ENCODE measurements at places on chromosomes 2 and 18.

DNA sequence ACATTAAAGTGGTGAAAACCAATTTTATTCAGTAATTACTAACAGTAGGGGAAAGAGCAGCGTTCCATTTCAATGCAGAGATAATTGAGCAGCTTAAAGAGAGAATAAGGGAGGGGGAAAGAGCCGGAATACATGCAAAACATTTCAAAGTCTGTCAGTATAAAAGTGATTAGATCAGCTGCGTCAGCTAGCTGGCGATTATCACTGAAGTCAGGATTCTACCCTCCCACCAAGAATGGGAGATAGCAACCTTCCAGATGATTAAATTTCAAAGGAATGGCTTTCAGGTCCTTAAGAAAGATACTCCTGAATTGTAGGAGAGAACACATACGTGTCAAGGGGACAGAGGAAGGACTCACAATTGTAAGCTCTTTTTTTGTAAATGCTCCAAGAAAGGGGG lies 2.7 kb upstream of the ZC3H6 start:
- DNase-seq, result no peak

GRCh38 chr2:207603486-207603885 lies 21.7 kb downstream of the METTL21A start:
- DNase-seq, result no peak

GRCh38 chr2:42298996-42299754 lies 61.8 kb downstream of the COX7A2L start:
- DNase-seq, result no peak

DNA sequence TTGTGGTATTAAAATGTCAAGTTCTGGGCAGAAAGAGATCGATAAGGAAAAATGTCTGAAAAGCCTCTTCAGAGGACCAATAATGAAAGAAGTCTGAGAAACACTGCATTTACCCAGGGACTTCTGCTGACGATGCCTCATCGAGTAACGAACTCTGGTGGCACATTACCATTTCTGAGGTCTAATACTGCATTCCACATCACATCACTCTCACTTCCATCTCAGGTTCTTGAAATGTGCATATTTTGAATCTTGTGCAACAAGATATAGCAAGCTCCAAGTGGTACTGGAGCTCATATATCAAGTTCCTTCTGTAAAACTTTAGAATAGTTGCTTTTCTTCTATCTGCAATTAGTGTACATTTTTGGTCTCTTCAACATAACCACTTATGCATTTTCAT lies 619.1 kb upstream of the DDX18 start:
- DNase-seq, result no peak

DNA sequence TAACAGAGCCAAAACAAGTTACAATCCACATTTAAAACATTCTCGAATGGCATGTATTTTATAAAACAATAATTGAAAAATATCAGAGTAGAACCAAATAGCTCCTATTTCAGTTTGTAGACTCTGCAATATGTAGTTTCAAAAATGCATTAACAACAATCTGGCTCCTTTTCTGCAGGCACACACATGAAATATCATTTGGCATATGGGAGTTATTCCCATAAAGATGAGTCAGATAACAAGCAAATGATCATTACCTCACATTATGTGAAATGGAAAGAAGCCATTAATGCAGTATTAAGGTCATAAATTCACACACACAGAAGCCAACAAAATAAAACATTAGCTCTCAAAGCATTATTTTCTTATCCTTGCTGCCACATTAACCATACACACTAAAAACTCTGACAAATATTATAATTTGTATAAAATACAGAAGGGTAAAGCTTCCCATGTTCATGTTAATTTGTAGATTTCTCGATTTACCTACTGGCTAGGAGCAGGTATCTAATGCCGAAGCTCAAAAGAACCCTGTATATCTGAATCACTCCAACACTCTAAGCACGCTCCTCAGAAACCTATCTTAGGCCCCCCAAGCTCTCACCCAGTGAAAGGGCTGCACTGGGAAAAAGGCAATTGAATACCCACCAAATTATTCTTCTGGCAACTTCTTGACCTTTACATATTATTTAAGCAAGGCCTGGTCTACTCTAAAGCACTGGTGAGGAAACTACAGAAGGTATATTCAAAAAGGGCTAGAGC lies 13.8 kb downstream of the NBAS start:
- DNase-seq, result no peak

DNA sequence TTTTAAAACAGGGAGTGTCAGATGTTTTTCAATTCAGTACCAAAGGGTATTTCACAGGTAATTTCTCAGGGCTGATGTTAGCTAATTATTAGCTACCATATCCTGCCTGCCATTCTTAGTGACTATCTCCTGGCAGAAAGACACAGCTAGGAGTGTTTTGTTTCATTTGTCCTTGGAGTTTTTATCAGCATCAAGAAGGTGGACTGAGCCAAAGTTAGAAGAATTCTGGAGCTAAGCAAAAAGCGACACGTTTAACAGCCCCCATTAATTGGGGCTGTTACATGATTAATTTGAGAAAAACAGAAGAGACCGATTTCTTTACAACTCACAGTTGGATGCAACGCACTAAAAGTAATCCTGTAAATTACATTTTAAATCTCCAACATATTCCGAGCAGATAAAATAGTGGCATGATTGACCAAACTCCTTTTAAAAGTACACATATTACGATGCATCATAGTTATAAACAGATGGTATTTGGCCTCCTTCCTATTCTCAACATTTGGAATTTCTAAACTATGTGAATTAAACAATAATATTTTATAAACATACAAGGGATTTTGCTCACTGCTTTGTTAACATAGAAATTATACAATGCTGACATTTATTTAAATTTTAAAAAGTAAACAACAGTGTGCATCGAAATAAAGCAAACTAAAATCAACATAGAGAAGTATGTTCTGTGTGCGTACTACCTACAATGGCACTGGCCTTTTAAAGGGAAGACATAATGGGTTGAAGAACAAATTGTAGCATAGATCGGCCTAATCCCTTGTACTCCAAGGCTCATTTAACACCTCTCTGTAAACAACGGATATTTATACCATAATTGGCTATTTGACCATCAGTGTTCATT lies 585.1 kb downstream of the ZEB2 start:
- no peak for DNase-seq

- DNase-seq, result no peak
Measured at GRCh38 chr18:48771641-48772375, 179.0 kb downstream of the SMAD7 start.

DNA sequence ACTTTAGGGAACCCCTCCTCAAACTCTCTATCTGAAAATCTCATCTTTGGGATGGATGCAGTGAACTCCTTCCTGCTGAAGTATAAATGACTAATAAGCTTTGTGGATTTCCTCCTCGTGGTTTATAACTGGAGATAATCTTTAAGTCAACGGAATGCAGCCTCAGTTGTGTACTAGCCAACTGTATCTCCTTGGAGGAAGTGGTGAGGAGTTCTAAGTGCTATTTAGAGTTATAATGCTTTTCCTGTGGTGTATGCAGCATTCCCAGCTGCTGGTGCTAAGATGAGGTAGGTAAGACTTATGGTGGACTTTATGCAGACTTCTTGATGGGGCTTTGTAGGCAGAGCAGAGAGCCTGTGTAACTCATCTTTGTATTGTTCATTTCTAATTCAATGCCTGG lies 90.9 kb downstream of the LYPD6B start:
- no peak for DNase-seq

DNA sequence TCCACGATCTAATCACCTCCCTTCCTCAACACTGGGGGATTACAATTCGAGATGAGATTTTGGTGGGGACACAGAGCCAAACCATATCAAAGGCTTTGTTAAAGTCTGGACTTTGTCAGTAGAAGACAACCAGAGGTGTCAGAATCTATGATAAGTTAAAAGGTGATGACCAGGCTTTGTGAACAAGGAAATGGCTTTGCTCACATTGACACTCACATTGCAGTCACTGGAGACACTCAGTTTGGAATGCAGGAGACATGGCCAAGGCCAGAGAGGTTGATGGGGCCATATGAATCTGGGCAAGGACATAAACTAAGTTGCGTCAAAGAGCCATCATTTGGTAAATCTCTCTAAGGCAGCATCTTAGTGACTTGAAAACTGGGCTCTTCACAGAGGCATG lies 678.2 kb upstream of the FSHR start:
- DNase-seq, result no peak

- DNase-seq, result no peak
Measured at GRCh38 chr2:241922411-241922810, 52.9 kb downstream of the RTP5 start.

DNA sequence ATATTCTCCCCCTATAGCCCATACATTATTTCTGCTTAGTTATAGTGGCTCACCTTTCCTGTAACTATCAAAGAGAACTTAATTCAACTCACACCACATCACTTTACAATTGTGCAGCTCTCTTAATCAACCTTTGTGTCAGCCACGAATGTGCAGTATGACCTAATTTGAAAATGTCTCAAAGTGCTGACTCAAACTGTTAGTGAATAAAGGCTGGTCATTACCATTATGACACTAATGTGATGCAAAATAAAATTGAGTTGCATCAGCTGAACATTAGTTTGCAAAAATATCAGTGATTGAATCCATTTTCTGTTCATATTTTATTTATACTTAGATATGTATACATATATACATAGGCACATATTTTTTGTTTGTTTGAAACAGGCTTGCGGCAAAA lies 251.8 kb downstream of the MEIS1 start:
- DNase-seq, result peak; percentile 12

- no peak for DNase-seq
Measured at GRCh38 chr2:69734035-69734611, 7.8 kb upstream of the ANXA4 start.

DNA sequence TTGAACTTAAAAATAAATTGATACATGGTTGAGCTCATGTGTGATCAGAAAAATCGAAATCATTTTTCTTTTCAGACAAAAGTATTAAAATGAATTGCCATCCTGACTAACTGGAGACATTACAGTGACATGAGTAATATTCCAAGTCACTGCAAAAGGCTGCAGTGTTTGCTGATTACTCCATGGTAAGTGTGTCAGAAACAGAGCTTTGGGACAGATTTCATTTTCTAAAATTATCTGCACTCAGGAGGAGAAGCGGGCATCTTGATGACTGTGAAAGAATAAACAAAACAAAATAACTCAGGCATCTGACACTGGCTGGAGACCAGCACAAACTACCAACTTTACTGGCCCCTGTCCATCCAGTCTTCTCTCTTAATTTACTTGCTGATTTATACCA lies 312.3 kb upstream of the PIK3C3 start:
- DNase-seq, result no peak

DNA sequence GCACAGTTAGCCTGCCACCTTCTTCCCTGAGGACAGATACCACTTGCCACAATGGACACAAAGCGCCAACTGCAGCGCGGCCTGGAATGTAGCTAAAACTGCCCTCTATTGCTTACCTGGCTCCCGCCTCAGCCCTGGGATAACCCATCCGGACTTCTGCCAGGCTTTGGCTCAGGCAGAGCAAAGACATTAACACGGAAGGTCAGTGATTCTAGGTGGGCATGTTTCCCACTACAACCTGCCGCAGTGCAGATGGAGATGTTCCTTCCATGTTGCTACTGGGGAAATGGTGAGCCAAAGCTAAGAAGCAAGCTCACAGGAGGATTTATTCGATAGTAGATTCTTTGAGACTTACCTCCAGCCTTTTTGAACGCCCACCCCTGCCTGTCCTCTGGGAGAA lies 74.8 kb downstream of the XDH start:
- DNase-seq, result no peak

GRCh38 chr18:76306685-76307292 lies 188.3 kb downstream of the ZNF516 start:
- no peak for DNase-seq

DNA sequence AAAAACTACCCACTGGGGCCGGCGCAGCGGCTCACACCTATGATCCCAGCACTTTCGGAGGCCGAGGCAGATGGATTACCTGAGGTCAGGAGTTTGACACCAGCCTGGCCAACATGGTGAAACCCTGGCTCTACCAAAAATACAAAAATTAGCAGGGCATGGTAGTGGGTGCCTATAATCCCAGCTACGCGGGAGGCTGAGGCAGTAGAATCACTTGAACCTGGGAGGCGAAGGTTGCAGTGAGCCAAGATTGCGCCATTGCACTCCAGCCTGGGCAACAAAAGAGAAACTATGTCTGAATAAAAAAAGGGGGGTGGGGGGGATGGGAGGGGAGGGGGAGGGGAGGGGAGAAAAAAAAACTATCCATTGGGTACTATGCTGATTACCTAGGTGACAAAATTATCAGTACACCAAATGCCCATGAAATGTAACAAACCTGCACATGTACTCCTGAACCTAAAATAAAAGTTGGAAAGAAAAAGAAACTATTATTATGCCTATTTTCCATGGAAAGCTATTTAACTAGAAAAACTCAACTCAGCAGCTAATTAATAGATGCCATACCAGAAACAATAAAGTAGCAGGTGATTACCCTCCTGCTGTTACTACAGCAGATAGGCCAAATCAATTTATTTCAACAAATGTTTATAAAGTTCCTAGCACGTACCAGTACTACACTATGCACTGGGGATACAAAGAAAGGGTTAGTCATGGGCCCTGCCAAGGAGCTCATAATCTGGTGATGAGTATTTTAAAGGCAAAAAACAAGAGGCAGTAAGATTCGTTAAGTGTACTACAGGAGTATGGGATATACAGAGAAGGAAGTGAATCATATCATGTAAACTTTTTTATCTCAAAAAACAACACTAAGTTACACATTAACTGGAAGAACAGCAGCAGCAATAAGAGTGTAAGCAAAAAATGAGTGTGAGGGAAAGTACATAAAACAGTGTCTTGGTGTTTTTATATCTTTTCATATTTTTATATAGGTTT lies 112.8 kb upstream of the SLC39A10 start:
- no peak for DNase-seq

GRCh38 chr2:189545418-189545817 lies 35.2 kb downstream of the SLC40A1 start:
- no peak for DNase-seq

DNA sequence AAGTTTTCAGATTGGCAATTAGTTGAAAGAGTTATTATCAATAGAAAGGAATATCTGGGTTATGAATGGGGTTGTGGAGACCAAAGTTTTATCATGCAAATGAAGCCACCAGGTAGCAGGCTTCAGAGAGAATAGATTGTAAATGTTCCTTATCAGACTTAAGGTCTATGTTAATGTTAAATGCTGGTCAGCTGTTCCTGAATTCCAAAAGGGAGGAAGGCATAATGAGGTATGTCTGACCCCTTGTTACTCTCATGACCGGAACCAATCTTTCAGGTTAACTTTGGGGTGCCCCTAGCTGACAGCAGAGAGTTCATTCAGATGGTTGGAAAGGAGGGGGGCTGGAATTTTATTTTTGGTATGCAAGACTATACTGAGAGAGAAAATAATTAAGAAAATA lies 47.9 kb downstream of the RIT2 start:
- DNase-seq, result no peak

- no peak for DNase-seq
Measured at GRCh38 chr2:120847700-120848321, 112.1 kb downstream of the GLI2 start.
